Esophagus mucosa (tissue), 1 donor: ENCODE measurements at places on chromosomes 5 and 9.

DNA sequence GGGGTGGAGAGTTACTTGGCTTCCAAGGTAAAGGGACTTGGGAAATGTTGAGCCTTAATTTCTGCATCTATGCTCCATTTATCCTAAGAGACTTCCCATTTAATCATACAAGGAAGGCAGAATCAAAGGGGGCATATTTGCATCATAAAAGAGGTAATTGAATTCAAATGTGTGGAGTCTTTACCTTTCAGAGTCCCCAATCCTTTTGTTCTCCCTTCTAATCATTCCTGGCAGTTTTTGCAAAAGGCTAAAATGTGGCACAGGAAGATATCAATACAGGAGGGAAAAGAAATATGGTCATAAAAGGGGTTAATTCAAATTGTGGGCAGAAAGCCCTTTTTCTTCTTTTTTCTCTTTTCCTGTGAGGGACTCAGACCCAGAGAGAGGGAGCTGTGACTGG, 69.5 kb downstream of the SFXN1 start:
- no peak for ATAC-seq

- no peak for ATAC-seq
These were observed 24.0 kb upstream of the CARTPT start for GRCh38 chr5:71695071-71695470.

- no peak for ATAC-seq
These were observed 105.9 kb upstream of the IER5L start for GRCh38 chr9:129283705-129284606.

DNA sequence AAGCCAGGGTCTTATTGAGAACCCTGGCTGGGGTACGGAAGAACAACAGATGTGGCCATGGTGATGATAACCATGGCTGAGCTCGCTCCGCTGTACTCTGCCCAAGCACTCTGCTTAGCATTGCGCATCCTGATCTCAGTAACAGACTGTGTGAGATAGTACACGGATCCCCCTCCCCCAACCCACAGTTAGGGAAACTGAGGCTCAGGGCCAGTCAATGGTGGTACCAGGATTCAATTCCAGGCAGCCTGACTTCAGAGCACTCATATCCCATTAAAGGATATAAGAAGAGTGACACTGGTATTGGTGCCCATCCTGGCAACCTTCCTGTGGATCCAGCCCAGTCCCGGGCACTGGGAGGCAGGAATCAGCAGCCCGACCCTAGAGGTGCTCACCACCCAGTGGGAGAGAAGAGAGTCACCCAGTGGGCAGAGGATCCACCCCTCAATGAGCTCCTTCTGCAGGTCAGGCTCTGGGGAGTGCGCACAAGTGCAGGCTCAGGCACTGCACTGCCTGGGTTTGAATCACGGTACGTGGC, 26.5 kb upstream of the KIF12 start:
- no peak for ATAC-seq

- ATAC-seq, result peak; percentile 48
These were observed 396.5 kb downstream of the ZNF608 start for GRCh38 chr5:124349931-124350330.

- peak; percentile 20 for ATAC-seq
These were observed at the start of gene ACOT12 for GRCh38 chr5:81393783-81394718. ACOT12 (minus strand) TSS chr5:81394134; CDS start chr5:81394114, 20 bp downstream.

DNA sequence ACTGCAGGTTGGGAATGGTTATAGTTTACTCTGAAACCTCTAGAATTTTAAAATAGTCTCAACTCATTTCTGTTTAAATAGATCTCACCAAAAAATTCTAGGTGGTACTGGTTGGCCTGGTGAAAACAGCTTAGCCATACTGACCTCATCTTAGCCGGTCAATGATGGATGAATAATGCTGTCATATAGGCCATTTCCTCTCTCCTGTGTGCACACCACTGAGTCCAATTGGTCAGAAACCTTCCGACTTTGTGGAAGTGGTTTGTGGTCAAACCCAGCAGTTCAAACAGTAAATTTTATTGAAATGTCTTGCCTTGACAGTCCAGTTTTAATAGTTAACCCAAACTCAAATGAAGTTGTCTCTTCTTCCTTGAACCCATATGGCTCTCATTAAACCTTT, 98.6 kb downstream of the GIN1 start:
- ATAC-seq, result no peak

DNA sequence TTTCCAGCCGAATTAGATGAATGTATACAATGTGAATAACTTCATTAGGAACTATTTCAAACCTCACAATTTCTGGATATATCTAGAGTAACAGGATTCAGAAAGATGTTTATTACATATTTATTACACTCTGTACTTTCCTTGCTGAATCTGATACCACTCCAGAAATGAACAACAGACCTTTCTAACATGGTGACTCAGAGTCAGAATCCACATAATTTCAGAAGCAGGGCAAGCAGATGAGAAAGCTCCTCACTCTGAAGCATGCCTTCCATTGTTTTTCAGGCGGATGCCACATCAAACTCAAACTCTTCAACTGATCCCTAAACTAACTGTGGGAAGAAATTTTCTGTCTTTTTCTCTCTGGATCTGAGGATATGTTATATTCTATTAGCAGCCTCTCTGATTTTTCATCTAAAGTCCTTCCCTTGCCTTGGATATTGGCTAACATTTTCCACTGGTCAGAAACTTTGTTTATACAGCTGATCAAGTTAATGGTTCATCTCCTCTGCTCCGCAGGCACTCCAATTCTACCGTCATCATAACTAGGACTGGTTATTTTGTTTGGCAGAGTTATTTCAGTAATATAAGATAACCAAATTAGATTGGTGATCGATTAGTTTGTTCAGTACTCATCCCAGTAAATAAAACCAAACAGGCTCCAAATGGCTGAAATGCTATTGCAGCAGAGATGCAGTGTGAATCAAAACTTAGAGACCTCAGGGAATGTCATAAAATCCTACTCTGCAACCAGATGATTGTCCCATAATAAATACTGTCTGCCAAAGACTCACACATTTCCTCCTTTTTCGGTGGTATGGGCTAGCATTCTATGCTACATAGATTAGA, 556.0 kb downstream of the EBF1 start:
- no peak for ATAC-seq

- peak; percentile 45 for ATAC-seq
These were observed 65.2 kb downstream of the USP20 start for GRCh38 chr9:129900263-129901027.

DNA sequence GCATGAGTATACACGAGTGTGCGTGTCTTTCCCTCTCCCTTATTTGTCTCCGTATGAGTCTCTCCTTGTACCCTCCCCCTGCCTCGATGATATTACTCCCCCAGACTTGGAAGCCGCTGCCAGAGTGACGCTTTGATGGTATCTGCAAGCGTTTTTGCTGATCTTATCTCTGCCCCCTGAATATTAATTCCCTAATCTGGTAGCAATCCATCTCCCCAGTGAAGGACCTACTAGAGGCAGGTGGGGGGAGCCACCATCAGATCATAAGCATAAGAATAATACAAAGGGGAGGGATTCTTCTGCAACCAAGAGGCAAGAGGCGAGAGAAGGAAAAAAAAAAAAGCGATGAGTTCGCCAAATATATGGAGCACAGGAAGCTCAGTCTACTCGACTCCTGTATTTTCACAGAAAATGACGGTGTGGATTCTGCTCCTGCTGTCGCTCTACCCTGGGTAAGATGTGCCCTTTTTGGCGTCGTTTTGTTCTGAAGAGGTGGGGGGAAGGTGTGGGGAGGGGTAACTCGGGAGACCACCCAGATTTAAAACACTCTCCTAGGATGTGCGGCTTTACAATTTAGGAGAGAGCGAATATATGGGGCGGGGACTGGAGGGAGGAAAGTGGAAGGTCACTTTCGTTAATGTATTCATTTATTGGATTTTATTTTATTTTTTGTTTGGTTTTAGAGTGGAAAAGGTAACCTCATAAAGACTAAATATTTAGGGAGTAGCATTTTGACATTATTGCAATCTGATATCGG, at the start of gene GABRG2:
GABRG2 (plus strand) TSS at position 119 of the 757 bp plus-strand sequence; CDS start at position 346, 227 bp downstream.
- ATAC-seq, result no peak

GRCh38 chr9:90793729-90794128, 7.9 kb upstream of the SYK start:
- ATAC-seq, result no peak

DNA sequence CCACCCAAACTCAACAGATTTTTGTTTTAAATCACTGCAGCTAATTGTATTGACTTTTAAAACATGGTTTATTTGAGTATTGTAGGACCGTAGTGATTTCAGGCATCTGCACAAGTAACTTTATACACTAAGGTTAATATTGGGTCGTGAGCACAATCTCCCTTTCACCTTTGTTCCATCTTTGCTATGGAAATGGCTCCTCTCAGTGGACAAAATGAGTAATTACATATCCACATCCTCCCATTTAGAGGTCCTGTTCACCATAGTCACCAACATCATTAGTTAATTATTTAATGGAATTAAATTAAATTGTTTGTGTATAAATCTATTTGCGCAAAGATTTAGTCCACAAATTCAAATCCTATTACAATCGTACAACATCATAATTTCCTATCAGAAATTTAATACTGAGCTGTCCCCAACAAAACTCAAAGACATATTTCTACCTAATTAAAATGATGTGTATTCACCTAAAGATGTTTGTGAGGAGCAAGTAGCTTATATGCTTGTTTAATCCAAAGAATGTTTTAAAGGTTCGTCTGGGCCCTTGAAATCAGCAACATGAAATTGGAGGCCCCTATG, 173.0 kb upstream of the DAPK1 start:
- ATAC-seq, result peak; percentile 63

- ATAC-seq, result no peak
These were observed 177.8 kb downstream of the GABBR2 start for GRCh38 chr9:98530806-98531386.

- no peak for ATAC-seq
These were observed 256.7 kb downstream of the ARRDC3 start for GRCh38 chr5:91126448-91126847.

DNA sequence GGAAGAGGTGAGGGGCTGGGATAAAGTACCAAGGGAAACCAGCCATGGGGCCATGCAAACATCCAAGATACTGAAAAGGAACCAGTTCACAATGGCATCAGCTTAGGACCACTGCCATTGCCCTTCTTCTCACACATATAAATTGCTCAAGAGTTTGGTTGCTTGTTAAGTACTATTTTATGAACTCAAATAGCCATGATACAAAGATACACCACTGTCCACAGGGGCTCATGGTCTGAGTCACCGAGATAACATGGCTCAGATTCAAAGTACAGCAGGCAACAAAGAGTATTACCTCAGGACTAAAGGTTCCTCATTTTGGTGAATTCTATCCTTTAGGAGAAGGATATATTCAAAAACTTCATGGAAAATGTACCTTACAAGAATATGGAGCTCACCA, 55.6 kb downstream of the FANCC start:
- ATAC-seq, result no peak

DNA sequence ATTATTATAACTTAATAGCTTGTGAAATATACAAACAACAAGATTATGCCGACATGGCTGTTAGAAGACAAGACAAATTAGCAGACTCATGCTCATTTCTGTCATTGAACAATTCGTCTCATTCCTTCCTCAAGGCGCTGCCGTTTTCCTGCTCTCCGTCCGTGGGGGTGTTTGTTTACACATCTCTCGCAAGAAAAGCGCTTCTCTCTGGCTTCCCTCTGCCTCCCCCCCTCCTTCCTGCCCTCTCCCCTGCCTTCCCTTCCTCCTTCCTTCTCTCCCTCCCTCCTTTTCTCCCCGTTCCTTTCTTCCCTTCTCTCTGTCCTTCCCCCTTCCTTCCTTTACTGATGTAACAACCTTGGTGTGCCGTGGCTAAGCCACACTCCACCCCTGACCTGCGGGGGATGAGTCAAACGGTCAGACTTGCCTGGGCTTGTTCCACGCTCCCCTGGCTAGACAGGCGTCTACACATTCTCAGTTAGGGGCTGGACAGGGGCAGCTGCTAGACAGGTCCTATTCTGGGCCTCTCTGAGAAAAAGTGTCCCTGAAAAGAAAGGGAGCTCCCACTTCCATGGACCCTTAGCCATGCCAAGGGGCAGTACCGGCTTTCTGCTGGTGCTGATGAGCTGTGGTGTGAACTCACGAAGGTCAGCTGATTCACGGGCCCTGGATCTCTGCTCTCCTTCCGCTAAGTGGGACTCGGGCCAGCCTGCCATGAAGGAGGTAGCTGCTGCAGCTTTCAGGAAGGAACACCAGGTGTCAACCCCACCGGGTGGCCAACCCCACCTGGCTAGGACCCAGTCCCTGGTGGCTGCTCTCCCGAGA, 32.0 kb upstream of the SPTLC1 start:
- peak; percentile 93 for ATAC-seq

GRCh38 chr5:142399891-142400290, 75.1 kb upstream of the SPRY4 start:
- peak; percentile 74 for ATAC-seq

GRCh38 chr5:173247510-173247909, 12.5 kb upstream of the NKX2-5 start:
- ATAC-seq, result no peak

- ATAC-seq, result no peak
These were observed 9.3 kb downstream of the KIAA1191 start for GRCh38 chr5:176352116-176352878.

DNA sequence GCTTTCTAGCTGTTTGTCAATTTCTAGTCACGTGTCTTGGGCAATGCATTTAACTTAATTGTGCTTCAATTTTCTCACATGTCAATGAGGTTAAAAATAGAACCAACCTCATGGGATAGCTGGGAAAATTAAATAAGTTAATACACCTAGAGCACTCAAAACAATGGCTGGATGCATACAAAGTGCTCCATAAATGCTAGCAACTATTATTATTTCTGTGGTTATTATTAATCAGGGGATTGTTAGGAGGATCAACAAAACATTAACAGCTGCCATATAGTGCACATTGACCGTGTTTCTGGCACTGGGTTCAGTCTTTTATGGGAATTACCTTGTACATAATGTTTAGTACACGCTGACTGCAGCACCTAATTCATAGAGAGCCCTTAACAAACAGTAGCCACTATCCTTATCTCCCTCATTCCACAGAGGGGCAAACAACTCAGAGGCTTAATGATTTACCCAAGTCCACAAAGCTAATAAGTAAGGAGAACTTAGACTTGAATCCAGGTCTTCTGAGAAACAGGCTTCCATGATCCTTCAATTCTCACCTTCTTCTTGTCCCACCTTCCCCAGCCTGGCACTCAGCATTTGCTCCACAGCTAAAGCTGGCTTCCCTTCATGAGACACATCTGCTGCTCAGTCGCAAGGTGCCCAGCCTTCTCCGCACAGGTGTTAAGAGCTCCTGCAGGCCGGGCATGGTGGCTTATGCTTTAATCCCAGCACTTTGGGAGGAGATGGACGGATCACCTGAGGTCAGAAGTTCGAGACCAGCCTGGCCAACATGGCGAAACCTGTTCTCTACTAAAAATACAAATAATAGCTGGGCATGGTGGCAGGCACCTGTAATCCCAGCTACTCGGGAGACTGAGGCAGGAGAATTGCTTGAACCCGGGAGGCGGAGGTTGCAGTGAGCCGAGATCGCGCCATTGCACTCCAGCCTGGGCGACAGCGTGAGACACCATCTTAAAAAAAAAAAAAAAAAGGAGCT, 137.4 kb upstream of the ABCA1 start:
- no peak for ATAC-seq

DNA sequence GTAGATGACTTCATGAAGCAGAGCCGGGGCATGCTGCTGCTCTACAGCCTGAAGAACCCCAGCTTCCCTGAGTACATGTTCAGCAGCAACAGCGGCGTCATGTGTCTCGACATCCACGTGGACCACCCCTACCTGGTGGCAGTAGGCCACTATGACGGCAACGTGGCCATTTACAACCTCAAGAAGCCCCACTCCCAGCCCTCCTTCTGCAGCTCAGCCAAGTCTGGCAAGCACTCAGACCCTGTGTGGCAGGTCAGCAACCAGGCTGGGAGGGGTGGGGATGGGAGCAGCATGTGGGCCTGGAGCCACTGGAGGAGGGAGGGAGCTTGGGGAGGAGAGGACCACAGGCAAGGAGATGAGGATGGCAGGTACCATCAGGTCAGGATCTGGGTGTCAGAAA, 16.2 kb downstream of the ENHO start:
- ATAC-seq, result no peak

- no peak for ATAC-seq
These were observed 1139.6 kb upstream of the NUDT12 start for GRCh38 chr5:104702212-104702611.
